ENCODE measurements at places on chromosomes 4 and X.
A peak's percentile ranks its signal among the peaks of the same experiment; 100 is the strongest.

- no peak for DNase-seq
Observed at GRCh38 chrX:129773649-129774458, 5.9 kb upstream of the SASH3 start.

DNA sequence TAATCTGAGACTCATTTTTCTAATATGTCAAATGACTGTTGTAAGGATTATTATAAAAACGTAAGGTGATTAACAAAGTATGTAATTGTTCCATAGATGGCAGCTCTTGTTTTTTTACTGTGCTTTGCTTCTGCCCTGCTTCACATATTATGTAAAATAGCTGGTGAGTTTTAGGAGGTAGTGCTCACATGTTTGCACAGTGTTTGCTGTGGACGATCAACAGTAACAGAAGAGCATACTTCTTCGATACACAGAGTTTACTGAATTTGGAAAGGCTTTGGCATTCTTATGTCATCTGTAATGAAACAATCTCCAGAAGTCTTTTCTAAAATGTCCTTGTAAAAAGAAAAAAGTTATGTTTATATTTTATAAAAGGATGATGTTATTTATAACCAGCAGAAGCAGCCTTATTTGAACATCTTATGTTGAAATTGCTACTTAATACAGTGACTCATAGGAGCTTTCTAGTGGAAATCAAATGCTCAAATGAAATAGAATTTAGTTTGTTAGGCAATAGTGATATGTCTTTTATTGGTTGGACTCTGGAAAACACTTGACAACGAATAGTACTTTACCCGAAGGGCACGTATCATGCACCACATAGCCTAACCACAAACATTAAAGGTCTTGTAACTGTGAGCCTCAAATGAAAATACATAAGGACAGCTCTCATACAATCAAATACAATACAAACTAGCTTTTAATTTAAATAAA is 1.9 kb upstream of the MTTP start:
- DNase-seq = no peak

DNA sequence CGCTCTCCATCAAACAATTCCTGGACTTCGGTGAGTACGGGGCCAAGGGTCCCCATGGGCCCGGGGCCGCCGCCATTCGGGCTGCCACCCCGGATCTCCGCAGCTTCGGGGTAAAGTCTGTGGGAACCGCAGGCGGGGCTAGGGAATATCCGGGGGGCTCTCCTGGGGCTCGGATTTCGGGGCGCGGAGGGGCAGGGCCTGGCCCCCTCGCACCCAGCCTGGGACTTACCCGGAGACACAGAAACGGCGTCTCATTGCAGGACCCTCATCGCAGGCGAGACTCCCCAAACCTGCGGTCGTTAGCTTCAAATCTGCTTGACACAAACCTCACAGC is 413 bp downstream of the PDK3 start:
- no peak for DNase-seq

- no peak for DNase-seq
Observed at GRCh38 chr4:164748375-164748774, 5.6 kb upstream of the SMIM31 start.

GRCh38 chr4:73451404-73451803 is 15.4 kb downstream of the AFP start:
- DNase-seq = no peak

GRCh38 chrX:7286168-7286837 is 138.3 kb upstream of the PUDP start:
- DNase-seq = no peak

DNA sequence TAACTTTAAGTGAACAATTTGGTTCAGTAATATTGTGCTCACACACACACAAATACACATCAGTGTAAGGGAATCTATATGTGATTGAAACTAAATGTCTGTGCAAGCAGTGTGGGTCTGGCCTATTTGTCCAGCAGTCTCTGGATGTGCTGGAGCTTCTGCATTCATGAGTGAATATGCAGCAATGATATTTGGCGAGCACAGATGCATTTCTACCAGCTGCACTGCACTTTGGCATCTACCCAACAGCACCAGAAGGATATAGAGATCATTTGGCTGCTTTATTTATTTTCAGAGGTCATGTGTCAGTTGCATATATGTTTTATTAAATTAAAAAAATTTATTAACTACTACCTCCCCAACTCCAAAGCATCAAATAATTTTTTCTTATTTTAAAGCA is 613.4 kb upstream of the NR3C2 start:
- DNase-seq = no peak

DNA sequence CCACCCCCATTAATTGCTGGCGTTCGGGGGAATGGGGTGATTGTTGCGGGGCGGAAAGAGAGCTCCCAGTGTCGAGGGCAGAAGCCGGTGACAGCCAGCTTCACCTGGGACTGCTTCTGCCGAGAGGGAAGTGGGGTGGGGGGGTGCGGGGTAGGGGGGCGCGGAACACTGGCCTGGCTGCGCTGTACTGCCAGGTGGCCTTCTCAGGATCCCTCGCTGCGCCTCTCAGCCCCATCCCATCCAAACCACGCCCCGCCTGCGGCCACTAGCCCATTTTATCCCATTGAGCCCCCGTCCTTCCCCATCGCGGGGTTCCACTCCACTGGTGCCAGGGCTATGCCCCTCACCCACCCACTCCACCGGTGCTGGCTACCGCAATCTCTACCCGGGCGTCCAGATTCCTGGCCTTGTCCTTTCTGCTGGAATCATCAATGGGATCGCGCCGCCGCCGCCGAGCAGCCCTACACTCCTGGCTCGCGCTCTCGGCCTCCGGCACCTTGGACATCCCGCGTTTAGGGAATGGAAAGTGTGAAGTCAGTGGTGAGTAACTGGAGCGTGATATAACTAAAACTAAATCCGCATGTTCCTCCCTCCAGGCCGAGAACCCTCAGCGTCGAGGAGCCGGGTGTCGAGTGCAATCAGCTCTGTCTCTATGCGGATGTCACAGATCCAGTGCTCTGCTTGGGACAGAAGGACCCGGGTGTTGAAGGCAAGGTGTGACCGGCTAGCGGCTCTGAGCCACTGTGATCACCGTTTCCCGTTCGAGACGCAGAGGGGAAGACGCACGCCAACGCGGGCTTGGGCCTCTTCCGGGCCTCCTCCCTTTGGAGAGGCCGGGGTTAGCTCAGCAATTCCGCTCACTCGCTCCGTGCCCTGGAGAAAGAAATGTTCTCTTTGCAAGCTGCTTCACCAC is 20.5 kb downstream of the NKX3-2 start:
- no peak for DNase-seq

- no peak for DNase-seq
Observed at GRCh38 chrX:139094671-139095592, 383.4 kb upstream of the FGF13 start.

DNA sequence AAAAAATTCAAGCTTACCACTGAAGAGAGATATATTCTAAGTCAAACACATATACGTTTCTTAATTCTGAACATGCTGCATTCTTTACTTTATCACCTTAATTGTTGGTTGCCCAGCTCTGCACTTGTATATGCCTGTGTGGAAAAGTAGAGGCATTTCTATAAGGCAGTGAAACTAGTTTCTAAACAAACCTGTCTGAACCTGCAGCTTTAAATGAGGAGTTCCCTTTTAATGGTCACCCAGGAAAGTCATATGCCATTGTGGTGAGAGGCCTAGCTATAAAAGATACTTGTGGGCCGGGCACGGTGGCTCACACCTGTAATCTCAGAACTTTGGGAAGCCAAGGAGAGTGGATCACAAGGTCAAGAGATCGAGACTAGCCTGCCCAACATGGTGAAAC is 147.4 kb upstream of the RXFP1 start:
- no peak for DNase-seq

GRCh38 chr4:3291411-3291968 is 1.3 kb upstream of the RGS12 start:
- no peak for DNase-seq

- no peak for DNase-seq
Observed at GRCh38 chr4:150299816-150300215, 221.6 kb downstream of the DCLK2 start.

GRCh38 chr4:101089168-101089567 is 258.2 kb downstream of the PPP3CA start:
- DNase-seq = no peak

DNA sequence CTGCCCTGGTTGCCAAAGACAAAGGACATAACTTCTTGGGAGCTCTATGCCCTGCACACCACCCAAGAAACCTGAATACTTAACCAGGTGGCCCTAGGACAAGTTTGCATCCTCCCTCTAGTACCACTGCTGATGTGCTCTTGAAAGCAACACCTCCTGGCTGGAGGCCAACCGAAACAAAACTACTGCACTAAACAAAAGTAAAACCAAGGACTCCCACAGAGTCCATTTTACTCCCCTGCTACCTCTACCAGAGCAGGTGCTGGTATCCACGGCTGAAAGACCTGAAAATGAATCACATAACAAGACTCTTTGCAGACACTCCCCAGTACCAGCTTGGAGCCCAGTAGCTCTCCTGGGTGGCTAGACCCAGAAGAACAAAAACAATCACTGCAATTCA is 941.8 kb downstream of the RAPGEF2 start:
- no peak for DNase-seq

DNA sequence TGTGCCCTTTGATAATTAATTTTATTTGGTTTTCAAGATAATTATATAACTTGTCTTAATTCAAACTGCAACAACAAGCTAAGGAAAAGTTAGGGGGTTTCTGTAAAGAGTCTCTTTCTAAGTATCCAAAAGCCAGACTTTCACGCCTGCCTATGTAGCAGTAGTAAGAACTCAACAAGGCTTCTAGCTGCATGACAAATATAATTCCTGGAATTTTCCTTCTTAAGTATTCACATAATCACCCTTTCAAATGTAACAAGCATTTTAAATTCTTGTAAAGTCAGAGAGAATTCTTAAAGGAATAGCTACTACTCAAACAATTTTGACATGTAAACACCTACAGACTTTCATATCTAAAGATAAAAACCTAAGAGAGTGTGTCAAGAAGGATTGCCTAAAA is 189.7 kb upstream of the NDST3 start:
- no peak for DNase-seq

- no peak for DNase-seq
Observed at GRCh38 chr4:146059865-146060264, 115.7 kb upstream of the LSM6 start.

GRCh38 chrX:115330498-115331168 is 41.1 kb downstream of the LUZP4 start:
- DNase-seq = no peak

DNA sequence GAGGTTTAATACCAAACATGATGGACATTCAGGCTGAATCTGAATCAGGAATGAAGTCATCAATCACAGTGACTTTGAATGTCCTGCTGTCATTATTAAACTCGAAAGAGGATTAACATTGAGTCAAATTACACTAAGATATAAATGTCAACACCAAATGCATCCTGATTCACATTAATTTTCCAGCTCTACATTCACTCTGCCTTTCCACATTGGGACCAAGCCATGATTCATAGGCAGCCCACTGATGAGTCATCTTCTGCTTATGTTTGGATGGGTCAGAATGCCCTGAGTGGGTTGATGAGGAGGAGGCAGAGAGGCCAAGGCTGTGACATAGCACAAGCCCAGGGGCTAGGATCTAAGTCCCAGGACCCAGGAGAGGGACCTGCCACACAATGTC is 247.6 kb upstream of the RPS6KA3 start:
- DNase-seq = no peak

GRCh38 chr4:182683661-182684060 is 233.5 kb downstream of the DCTD start:
- DNase-seq = no peak

- no peak for DNase-seq
Observed at GRCh38 chr4:71609167-71609566, 174.7 kb downstream of the GC start.

- DNase-seq = peak; percentile 68
Observed at GRCh38 chrX:9464435-9465371, at the start of gene TBL1X. TSS of gene TBL1X (plus strand) at chrX:9465058. CDS start at chrX:9653587, 188,529 bp downstream.

GRCh38 chr4:24770667-24771066 is 24.7 kb upstream of the SOD3 start:
- DNase-seq = no peak

GRCh38 chr4:182549356-182549755 is 306.2 kb downstream of the TENM3 start:
- DNase-seq = no peak

GRCh38 chr4:128913228-128913627 is 103.7 kb downstream of the JADE1 start:
- no peak for DNase-seq

DNA sequence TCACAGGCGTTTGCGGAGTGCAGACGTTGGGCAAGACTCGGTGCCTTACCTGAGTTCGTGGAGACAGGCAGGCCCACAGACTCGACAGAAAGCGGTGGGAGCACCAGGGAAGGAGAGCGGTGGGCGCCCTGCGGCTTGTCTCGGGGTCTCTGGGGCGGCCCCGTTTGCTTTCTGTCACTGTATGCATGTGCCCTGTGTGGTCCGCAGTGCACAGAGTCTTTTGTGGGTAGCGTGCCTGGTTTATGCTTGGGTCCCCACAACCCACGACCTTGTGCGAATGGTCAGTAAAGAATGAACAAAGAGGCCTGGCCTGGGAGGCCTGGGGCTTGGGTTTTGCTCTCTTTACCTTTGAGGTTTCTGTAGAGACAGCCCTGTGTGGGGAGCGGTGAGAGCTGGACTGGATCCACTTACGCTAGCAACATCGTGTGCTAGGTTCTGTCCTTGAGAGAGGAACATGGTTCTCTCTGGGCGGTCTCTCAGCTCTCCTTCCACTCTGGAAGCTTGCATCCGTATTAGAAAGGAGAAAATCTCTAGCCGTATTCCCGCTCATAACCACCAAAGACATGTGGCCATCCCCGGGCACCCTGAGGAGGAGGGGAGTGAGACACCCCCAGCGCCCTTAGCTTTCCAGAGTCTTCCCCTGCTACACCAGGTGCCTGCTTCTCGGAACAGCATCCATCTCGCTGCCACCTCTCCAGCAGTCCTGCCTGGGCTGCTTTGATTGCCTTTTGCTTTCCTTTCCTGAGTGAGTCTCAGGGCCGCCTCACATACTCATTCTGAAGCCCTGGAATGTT is 1.2 kb downstream of the TADA2B start:
- DNase-seq = no peak

- DNase-seq = no peak
Observed at GRCh38 chr4:133594390-133595207, 445.5 kb downstream of the PCDH10 start.

DNA sequence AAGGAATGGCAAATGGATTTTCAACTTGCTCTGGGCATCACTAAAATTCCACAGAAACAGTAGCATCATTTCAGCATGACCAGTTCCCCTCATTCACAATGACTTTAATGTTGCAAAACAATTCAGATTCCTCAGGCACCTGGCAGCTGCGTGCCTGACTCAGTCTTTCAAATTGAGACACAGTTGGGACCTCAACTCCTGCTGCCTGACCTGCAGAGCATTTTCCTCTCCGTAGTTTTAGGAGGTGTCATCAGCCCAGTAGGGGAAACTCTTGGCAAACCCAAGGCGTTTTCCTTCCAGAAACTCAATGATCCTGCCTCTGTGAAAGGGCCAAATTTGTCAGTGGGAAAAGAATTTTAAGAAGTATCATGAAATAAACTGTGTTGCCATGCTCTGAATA is 388.9 kb downstream of the SPRY1 start:
- no peak for DNase-seq

DNA sequence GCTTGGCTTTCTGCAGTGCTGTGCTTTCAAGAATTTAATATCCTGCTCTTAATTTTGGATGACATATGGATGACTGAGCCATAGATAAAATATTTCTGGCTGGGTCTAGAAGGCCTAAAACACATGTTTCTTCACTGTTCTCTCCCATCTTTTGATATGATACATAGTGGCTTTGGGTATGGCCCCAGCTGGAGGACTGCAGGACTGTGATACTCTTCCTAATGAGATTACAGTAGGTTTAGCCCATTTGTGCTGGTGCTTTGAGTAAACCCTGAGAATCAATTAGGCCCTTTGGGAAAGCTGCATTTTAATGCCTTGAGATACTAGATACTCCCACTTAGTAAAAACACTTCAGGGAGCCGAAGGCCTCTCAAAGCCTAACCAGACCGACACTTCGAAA is 38.0 kb downstream of the KIT start:
- DNase-seq = no peak

Data from stimulated activated CD4-positive, alpha-beta T cell treated with anti-CD3 and anti-CD28 coated beads, Interleukin-2, amount 100 ng/mL, for 24 hours (primary cell).